ENCODE measurements at places on chromosomes 11 and 22.

DNA sequence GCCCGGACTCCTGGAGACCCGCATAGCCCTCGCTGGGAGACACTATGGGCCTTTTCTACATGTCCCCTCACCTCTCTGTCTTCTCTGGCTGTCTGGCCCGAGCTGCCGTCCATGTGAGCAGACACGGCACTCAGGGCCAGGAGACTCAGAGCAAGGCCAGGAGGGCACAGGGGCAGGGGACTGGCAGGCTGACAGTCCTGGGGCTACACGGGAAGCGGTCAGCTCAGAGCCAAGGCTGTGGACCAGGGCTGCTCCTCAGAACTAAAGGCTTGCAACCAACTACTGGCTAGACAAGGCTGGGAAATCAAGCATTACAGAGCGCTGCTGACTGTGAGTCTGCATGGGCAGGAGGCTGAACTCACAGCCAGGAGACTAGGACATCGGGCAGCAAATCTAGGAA, 56.1 kb upstream of the CDON start:
- no peak for DNase-seq

DNA sequence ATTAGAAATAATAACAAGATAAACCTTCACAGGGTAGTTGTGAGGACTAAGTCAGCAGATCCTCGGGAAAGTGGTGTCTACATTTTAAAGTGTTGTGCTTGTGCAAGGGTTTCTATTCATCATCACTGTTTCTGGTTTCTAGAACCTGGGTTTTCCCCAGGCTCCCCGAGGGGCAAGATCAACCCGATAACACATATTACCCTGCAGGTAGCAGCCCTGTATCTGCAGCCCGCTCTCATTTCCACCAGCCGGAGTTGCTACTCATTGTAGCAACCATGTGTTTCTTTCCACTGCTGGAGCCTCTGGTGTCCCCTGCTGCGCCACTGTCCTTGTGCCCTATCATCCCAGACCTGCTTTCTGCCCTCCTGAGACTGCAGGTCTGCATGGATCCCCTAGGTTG, 67.0 kb downstream of the MIAT start:
- DNase-seq, result no peak

GRCh38 chr11:107999759-108000455, 8.8 kb upstream of the CUL5 start:
- DNase-seq, result peak; percentile 21

DNA sequence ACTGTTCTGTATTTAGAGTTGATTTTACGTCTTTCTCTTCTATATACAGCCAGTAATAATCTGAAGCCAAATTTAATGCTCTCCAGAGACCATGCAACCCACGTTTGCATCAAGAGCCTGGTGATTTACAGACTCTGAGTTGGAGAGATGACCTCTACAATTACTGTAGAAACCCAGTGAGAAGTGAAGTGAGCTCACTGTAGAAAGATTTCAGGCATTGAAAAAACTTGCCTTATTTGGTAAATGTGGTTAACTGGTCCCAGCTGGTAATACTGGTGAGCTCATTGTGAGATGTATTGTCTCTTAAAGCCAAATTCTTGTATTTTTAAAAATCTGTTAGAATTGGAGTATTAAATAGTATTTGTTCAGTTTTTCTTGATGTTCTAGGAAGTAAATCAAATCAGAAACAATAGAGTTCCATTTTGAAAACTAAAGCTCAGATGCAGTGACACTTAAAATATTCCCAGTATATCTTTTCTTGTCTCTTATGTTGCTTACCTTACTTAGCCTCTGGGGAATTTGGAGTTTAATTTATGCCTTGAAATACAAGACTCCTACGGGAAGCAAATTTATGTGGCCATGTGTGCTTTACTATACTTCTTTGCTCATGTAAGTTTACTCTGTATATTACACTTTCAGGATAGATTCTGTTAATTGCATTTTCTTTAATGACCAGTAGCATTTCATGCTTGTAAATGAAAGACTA, 189.9 kb downstream of the ARHGAP42 start:
- DNase-seq, result no peak

DNA sequence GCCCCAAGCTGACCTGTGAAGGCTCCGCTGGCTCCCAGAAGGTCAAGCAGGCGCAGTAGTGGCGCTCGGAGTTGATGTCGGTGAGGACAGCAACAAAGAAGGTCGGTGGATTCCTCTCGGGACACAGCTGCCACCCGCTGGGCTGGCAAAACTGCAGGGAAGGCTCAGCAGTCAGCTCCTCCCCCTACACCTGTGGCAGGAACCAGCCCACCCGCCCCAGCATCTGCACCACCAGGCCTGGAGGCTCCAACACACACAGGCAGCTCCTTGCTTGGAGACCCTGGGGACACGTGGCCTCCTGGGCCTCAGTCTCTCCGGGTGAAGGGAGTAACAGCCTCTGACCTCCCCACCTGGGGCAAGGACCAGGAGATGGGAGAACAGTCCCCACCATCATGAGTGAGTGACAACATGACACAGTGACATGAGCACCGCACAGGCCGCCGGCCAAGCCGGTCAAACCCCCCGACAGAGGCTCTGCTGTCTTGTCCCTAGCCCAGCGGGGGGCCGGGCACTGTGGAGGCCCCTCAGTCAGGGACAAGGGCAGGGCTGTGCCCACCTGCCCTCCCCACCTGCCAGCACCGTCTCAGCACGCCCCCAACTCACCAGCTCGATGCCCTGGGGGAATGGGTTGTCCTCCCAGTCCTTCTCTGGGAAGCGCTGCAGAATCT, 6.9 kb downstream of the SBF1 start:
- no peak for DNase-seq

- no peak for DNase-seq
These were observed 456 bp upstream of the PARVB start for GRCh38 chr22:44023404-44024287.

- no peak for DNase-seq
These were observed 197.2 kb downstream of the BRD1 start for GRCh38 chr22:49630448-49630946.

DNA sequence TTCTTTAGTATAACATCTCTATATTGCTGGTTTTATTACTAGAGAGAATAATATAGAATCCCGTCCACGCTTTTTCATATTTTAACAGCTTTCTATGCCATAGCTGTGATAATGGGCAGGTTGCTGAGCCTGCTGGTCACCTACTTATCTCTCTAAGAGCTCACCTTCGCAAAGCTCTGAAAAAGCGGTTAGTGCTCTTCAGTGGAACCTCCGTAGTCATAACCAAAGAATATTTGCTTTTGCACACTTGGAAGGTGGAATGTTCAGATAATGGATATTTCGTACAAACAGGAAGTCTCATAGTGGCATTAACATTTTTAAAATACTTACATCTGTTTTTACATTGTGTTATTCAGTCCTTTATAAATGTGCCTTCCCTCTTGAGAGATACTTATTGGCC, 388.9 kb upstream of the ANO3 start:
- no peak for DNase-seq

DNA sequence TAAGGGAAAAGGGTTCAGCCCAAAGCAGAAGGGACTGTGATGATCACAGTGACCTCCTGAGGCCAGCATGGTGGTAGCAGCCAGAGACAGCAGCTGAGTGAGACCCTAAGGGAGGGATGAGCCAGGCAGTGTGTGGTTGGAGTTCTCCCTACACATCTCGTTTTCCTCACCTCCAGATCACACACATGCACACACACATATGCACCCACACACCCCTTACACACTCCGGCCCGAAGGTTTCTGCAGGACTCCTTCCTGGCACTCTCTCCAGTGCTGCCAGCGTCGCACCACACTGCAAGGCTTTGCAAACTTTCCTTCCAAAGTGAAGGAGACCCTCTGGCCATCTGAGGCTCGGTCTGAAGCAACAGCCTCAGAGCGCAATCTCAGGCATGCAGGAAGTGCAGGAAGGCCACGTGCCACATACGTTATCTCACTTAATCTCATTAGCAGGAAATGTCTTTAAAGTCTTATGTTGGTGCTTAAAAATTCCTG, 26.9 kb upstream of the TP53I11 start:
- DNase-seq, result no peak

GRCh38 chr11:108545909-108546501, 47.6 kb downstream of the EXPH5 start:
- no peak for DNase-seq

DNA sequence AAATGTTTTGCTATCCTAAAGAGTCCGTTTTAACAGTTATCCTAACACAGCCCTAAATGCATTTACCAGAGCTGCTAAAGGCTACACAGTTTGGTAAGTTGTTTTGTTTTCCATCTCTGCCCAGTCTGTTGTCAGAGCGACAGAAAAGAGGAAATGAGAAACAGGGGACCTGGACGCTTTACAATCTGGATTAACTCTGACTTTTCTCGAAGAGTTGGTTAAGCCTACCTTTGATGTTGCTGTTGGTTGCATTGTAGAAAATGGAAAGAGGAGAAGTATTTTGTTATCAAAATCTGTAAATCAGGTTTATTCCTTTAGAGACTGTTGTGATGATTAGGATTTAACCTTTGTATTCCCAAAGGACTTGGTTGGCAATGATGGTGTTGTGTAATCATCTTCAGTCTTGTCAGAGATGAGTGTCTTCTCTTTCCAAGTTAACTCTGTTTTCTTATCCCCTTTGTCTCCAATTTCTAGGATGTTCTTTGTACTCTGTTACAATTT, 481 bp downstream of the ANGPTL5 start:
- peak; percentile 8 for DNase-seq

DNA sequence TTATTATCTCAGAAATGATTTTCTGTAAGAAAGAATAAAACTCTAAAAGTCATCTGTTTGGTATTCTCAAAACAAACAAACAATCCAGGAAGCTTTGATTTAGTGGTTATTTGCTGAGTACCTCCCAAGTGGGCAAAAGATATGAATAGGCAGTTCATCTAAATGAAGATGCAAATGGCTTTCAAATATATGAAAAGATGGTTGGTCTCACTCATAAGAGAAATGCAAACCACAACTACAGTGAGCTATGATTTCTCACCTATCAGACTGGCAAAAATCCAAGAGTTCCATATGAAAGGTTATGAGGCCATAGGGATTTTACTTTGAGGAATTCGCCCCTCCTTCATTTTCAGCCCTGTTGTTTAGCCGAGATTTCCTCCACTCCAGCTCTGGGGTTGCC, 11.3 kb upstream of the P2RY2 start:
- DNase-seq, result no peak

DNA sequence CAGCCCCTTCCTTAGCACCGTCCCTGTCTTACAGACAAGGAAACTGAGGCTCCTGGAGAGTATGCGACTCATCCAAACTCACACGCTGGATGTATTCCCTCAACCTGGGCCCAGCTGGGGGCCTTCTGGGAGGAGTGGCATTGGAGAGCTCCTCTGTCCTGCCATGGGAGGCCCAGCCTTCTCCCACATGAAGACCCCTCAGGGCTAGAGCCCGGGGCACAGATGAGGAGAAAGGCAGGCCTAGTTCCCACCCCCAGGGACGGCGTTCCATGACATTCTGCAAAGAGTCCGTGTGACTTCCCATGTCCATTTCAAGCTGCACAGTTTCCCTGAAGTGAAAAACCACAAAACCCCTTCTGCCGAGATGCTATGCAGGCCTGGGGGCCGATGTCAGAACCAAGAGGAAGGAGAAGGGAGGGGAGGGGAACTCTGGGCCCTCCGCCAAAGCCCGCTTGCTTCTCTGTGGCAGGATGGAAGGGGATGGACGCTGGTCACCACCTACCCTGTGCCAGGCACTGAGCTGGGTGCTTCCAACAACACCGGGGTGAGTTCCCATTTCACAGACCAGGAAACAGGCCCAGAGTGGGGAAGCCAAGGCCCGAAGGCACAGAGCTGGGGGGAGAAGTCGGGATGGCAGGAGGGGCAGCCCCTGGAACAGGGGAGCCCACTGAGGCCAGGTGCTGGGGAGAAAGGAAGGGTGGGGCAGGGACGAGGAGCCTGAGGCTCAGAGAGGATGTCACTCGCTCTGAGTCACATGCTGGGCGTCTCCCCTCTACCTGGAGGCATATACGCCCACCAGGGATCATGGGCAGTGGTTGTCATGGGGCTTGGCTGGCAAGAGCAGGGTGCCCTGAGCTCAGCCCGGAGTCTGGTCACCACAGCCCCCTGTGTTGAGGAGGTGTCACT, 15.7 kb downstream of the RAC2 start:
- no peak for DNase-seq

- DNase-seq, result no peak
These were observed 16.4 kb upstream of the SHANK2 start for GRCh38 chr11:71268706-71269321.

GRCh38 chr11:36848660-36849059, 250.6 kb upstream of the RAG2 start:
- no peak for DNase-seq

DNA sequence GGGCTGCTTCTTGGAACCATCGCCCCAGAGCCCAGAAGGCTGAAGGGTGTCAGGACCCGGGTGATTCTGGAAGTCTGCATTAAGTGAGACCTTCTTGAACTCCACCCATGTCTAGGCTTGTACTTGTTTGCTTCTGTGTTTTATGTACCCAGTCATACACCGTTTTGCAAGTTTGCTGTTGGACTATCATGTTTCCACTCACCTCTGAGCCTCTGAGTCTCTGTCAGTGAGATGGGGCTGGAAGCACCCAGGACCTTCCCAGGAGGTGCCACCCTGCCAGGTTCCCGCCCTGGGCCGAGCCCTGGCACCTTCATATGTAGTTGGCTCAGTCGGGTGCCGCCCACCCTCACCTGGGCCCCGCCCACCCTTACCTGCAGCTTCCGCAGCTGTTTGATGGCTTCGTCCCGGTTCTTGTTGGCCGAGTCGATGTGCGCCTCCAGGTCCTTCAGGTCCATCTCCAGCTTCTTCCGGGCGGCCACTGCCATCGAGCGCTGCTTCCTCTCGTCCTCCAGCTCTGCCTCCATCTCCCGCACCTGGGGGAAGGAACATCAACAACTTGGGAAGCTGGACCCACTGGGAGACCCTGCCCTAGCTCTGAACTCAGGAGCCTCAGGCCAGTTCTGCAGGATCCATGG, 35.1 kb downstream of the APOL1 start:
- no peak for DNase-seq

DNA sequence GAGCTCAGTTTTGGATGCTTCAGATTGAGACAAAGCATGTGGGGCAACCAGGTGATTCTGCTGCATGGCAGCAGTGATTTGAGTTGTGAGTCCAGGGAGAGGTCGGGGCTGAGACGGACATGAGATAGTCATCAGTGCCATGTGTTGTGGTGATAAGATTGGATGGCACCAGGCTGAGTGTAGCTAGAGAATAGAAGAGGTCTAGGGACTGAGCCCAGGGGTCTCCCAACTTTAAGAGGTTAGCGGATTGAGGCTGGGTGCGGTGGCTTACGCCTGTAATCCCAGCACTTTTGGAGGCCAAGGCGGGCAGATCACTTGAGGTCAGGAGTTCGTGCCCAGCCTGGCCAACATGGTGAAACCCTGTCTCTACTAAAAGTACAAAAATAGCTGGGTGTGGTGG, 6.3 kb upstream of the CTSD start:
- no peak for DNase-seq

DNA sequence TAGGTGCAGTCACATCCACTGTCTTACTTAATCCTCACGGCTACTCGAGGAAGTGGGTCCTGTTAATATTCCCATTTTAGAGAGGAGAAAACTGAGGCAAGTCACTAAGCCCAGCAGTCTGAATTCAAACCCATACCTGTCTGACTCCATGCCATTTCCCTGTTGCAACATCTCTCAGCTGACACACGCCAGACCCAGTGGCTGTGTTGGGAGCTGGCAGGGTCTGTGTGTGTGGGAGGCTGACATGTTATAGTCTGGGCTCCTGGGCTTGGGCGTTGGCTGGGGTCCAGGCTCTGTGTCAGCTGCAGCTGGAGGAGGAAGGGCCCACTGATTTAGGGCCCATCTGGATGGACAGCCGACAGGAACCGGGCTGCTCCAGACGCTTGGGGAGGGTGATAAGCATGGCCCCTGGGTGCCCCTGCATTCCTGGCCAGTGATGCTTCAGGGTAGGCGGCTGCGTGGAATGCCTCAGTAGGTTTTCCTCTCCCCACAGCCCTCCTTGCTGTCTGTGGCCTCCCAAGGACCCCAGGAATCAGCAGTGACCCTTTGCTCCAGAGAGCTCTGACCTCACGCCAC, 562.5 kb downstream of the MN1 start:
- no peak for DNase-seq

Measured in SK-N-DZ (cell line).